Brain pericyte (primary cell): ENCODE measurements at places on chromosomes 11 and 22.

GRCh38 chr22:24822471-24822870 is 16.5 kb downstream of the SGSM1 start:
- DNase-seq: no peak

- no peak for DNase-seq
Observed at GRCh38 chr22:50086526-50086925, 1.3 kb upstream of the MLC1 start.

DNA sequence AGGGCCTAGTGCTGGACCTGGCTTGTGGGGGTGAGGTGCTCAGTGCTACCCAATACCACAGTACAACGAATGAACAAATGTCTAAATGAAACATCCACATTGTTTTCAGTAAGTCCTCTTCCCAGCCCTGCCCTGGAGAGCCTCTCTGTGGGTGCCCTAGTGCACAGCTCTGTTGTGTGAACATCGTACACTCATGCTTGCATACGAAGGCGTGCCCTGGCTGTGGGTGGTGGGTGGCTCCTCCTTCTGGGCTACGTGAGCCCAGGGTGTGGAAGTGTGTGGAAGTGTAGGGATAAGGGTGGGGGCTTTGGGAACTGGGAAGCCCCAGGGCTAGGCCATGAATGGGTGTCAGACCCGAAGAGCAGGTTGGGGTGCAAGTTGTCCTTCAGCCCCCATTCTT is 592 bp upstream of the NLRX1 start:
- no peak for DNase-seq

GRCh38 chr11:121240650-121241303 is 51.8 kb upstream of the SC5D start:
- no peak for DNase-seq

DNA sequence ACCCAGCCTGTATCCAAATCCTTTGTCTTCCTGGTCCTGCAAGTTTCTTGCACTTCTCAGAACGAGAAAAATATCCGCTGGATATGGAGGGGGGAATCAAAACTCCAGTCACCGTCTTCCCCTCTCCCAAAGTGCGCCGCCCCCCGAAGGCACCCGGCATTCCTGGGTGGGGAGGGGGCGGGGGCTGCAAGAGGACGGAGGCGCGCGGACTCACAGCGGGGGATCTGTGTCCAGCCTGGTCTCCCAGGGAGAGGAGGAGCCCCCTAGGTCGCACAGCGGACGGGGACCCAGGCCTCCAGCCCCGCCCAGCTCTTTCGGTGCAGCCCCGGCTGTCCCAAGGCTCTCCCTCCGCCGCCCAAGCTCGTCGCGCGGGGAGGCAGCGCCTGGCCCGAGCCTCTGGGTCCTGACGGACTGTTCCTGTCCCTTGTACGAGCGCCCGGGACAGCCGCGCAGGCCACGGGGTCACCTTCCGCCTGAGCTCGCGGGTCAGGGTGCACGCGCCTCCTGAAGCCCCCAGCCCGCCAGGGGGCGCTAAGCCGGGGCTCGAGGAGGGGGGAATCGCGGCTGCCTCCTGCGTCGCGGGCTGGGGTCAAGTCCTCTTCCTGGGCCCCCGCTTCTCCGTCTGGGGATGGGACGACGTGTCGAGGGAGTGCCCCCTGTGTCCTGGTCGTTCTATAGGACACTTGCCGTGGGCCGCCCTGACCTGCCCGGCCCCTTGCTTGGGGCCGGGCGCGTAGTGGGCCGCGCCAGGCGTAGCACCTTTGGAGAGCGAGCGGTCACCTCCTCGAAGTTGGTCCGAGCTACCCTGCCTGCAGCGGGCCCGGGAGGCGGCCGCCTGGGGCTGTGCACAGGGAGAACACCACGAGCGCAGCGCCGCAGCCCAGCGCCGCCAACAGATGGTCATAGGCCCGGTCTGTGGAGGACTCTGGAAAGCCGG is 2.4 kb upstream of the WNT11 start:
- DNase-seq: no peak

- no peak for DNase-seq
Observed at GRCh38 chr11:120001178-120002090, 136.5 kb downstream of the TRIM29 start.

GRCh38 chr11:59201353-59201752 is 11.4 kb downstream of the MPEG1 start:
- no peak for DNase-seq

GRCh38 chr11:8008212-8008611 is 21.1 kb downstream of the EIF3F start:
- DNase-seq: no peak

DNA sequence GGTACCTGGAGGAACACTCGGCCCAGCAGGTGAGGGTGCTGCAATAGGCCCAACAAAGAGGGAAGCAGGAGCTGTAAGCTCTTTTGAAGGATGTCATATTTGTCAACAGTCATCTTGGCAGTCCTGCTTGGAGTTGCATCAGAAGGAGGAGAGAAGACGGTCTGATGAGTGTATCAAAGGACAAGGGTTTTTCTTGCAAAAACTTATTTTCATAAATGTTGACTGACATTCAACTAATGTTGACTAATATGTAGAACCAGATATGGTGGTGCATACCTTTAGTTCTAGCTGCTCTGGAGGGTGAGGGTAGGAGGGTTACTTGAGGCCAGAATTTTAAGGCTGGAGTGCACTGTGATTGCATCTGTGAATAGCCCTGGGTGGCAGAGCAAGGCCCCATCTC is 72.3 kb downstream of the CABIN1 start:
- no peak for DNase-seq

DNA sequence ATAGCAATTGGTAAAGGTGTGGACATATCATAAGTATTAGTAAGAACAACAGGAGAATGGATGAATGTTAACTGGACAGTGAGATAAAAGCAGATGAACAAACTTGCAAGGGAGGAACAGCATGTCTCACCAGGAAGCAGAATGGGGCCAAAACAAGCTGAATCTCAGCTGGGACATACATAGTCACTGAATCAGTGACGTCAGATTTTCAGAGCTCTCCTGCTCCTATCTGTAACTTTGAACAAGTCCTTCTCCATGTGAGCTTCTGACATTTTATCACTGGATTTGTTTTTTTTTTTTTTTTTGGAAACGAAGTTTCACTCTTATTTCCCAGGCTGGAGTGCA is 118.7 kb downstream of the BBOX1 start:
- DNase-seq: no peak

GRCh38 chr11:111733611-111734088 is 32.5 kb downstream of the PPP2R1B start:
- DNase-seq: no peak

DNA sequence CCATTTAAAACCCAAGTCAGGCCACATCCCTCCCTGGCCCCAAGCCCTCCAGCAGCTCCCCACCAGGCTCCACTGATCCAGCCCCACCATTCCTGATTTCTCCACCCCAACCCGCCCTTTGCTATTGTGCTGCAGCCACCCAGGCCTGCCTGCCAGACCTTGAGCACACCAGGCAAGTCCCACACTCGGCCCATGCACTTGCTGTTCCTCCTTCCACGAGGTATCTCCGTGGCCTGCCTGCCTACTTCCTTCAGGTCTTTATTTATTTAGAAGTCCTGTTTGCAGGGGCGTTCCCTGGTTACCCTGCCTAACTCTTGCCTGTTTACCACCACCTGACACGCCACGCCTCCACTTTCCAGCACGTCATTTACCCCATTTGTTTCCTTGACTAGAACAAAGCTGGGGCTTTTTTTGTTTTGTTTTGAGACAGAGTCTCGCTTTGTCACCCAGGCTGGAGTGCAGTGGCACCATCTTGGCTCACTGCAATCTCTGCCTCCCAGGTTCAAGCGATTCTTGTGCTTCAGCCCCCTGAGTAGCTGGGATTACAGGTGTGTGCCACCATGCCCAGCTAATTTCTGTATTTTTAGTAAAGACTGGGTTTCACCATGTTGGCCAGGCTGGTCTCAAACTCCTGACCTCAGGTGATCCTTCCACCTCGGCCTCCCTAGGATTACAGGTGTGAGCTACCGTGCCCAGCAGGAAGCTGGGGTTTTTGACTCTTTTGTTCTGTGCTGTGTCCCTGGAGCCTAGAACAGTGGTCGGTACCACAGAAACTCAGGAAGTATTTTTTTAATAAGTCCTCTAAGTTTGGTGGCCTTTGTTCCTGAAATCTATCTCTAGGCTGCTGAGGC is 6.7 kb downstream of the CENPM start:
- DNase-seq: no peak

DNA sequence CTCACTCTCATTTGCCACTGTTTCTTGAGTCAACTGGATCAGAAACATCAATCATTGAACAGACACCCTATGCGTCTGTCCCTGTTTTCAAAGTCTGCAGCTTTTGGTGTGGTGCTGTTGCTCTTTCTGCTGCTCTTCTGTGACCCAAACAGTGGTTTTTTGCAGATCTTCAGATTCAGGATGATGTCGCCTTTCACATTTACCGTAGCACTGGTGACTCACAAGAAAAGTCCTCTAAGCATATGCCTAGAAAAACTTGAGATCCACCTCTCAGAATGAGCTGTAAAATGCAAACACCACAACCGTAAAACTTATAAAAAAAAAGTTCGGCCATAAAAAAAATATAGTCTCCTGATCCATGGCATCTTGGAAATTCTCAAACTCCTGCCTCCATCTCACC is 400.4 kb downstream of the NTM start:
- no peak for DNase-seq

DNA sequence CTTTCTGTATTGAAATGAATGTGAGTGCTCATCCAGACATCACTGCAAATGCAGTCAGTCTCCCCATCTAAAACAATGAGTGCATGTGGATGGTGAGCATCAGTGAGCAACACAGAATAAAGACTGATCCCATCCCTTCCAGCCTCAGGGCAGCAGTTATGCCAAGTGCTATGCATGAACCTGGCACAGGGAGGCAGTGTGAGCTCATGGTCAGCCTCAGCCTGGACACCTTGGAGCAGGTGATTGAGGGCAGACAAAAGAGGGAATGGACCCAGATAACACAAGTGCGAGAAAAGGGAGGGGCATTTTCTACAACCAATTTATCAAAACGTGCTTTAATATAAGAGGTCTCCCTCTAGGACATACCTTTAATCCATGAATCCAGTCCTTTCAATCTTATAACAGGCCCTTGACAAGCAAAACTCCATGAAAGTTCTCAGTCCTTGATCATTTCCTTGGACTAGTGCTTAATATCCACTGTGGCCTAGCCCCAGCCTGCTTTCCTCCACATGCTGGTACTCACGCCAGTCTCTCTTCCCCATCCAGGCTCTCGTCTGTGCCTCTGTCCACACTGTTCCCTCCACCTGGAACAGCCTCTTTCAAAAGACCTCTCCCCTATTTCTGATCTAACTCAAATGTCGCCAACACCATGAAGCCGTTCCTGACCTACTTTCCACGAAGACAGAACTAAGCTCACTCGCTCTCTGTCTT is 50.5 kb upstream of the LRRC55 start:
- no peak for DNase-seq

DNA sequence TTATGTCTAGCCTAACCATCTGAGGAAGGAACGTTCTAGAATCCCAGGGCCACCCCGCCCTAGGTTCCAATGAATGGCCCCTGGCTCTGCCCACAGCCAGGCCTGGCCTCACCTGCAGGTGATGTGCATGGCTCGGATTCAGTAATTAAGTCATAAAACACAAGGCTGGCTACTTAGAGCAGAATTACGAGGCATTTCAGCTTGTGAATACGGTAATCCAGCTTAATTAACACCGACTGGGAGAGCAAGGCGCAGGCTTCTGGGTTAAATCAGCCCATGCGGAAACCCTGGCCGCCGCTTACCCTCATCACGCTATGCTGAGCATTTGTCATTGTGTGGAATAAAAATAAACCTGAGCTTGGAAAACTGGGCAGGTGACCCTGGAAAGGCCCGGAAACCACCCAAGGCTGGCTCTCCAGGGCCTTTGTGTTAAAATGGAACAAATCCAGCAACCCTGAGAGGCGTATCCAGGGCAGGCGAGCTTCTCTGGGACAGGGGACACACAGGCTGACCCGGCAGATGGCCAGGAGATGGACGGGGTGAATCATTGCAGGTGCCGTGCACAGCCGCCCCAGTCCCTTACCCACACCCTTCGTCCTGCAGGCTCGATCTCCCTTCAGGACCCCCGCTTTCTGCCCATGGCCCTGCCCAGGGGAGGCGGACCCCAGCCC is 220.2 kb downstream of the CTTN start:
- DNase-seq: no peak

DNA sequence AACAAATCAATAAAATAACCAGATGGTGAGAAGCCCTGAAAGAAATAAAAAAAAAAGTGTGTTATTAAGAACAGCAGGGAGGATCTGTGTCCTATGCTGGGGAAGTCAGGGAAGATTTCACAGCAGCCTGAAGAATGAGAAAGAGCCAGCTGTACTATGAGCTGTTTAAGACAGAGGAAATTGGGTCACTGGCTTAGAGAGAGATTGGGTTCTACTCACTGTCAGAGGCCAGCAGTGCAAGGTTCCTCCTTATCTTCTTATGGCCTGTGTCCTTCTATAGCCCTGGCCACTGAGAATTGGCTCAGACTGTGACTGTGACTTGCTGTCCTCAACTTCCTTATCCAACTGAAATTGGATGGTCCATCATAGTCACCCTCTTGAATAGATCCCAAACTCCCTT is 54.8 kb upstream of the FDX1 start:
- no peak for DNase-seq

DNA sequence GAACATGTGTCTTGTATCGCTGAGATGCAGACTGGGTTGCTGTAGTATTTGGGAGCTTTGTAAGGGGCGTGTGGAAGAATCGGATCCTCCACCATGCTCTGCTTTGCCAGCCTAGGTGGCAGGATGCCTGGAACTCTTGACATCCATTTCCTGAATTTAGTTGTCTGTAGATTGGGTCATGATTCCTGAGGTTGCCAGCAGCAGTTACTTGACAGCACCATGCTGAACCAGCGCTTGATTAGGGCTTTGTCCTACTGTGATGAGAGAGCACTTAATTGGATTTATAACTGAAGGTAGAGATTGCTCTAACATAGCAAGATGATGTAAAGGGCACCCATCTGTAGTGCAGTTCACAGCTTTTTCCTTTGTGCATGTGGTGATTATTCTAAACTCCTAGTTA is 75.6 kb upstream of the HORMAD2 start:
- no peak for DNase-seq

- DNase-seq: no peak
Observed at GRCh38 chr22:18059094-18059417, 18.7 kb upstream of the PEX26 start.

DNA sequence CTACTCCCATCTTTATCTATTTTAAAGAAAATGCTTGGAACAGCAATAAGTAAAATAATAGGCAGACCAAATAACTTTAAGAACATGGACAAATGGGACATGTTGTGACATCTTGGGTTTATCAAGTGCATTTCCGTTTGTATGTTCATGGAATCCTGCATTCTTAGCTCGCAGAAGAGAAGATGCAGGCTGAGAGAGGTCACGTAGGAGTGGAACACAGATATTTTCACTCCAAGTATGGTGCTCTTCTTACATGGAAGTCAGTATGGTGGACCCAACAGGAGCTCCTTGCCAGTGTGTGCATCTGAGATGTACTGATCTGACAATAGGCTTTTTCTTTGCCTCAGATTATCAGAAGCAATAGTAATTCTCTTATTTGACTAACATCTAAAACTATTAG is 1.7 kb downstream of the E2F8 start:
- no peak for DNase-seq

- DNase-seq: no peak
Observed at GRCh38 chr11:110471371-110471770, 41.6 kb downstream of the FDX1 start.

DNA sequence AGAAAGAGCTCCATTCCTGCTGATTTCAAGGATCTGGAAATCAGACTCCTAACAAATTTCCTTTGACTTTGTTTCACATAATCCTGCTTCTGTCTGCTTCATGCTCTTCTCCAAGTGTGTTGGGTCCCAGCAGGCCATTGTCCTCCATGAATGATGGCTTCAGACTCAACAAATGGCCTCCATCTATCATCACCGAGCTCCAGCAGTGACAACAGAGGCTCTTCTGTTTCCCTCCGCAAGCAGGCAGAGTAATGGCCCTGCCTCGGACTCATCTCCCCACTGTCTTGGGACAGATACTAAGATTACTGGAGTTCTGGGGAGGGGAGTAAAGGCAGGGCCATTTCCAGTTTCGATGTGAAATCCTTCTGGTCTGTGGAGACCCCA is 127.3 kb downstream of the TENM4 start:
- no peak for DNase-seq
